Prostate gland (tissue), 2 donors: ENCODE measurements at places on chromosomes 1 and 21.

- DNase-seq: no peak
- no peaks in the 10 kb centered on the region for H3K4me1 ChIP-seq
- H3K27me3 ChIP-seq: no peaks in the 10 kb centered on the region
These were observed 7.7 kb downstream of the AMIGO1 start for GRCh38 chr1:109501644-109502363.

- peaks cover 5% of the 10 kb centered on the region for H3K4me1 ChIP-seq
- H3K4me3 ChIP-seq: no peak overlapping the region
- DNase-seq: no peak
- no peaks in the 10 kb centered on the region for H3K27me3 ChIP-seq
- H3K36me3 ChIP-seq: no peaks in the 10 kb centered on the region
These were observed 2.2 kb downstream of the CRYBG2 start for GRCh38 chr1:26351590-26352337.

DNA sequence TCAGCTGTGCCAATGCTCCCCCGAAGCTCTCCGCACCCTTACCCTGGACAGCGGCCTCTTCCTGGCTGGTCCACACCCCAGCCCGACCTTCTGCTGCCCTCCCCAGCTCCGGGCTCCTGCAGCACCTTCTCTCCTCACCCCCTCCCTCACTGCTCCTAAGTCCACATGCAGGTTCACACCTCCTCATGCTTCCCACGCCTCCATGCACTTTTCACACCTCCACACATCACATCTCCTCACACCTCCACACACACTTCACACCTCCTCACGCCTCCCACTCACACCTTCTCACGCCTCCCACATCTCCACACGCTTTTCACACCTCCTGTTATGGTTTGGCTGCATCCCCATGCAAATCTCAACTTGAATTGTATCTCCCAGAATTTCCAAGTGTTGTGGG lies 18.9 kb downstream of the GPR137B start:
- no peaks in the 10 kb centered on the region for H3K36me3 ChIP-seq
- H3K4me3 ChIP-seq: no peak overlapping the region
- no peak for DNase-seq
- H3K4me1 ChIP-seq: no peaks in the 10 kb centered on the region
- H3K27me3 ChIP-seq: no peaks in the 10 kb centered on the region

DNA sequence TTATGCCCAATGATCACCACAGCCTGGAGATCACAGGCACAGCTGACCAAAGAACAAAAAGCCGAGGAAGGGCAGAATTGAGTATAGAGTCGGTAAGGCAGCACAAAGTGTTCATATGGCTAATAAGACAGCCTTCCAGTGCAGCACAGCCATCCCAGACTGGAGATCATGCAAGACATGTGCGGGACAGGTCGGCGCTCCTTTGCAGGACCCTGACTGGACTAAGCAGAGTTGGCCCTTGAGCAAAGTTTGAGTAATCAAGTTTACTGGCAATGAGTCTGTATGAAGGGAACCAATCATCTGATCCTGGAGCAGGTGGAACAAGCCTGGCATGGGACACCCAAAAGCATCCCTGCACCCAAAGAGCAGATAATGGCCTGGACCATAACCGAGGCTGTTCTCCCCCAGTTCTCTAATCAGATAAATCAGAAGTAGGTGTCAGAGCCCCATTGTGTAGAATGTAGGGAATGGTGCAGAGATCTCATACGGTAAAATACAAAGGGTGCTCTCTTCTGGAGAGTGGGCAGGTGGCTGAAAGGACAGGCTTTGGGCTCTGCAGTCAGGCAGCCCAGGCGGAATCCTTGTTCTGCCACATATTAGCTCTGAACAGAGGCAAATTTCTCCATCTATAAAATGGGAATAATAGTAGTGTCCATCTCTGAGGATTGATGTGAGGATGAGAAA lies 10.7 kb upstream of the DNASE2B start:
- H3K27me3 ChIP-seq: no peaks in the 10 kb centered on the region
- H3K27ac ChIP-seq: no peak overlapping the region
- H3K36me3 ChIP-seq: no peaks in the 10 kb centered on the region
- DNase-seq: no peak
- no peaks in the 10 kb centered on the region for H3K4me1 ChIP-seq
- H3K4me3 ChIP-seq: no peak overlapping the region

- H3K36me3 ChIP-seq: no peaks in the 10 kb centered on the region
- no peak overlapping the region for H3K27ac ChIP-seq
- H3K27me3 ChIP-seq: no peaks in the 10 kb centered on the region
- no peak for DNase-seq
- no peak overlapping the region for H3K4me3 ChIP-seq
These were observed 35.2 kb downstream of the RRP1 start for GRCh38 chr21:43824333-43825241.

DNA sequence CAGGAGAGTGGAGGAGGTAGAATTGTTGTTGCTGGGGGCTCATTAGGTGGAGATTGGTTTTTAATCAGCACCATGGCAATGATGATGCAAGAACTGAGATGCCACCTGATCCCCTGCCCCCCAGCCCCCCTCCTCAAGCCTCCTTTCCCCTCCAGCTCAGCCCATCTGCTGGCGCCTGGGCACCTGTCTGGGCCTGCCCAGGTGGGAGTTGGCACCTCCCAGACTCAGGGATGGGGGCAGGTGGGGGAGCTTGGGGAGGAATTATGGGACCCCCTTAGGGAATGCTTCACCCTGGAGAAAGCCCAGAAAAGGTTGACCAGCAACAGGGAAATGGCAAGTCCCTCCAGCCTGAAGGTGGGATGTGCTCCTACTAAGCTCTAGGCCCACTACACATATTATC lies 1.5 kb upstream of the NHLH1 start:
- no peaks in the 10 kb centered on the region for H3K27me3 ChIP-seq
- H3K4me3 ChIP-seq: no peak overlapping the region
- no peaks in the 10 kb centered on the region for H3K36me3 ChIP-seq
- H3K4me1 ChIP-seq: no peaks in the 10 kb centered on the region

DNA sequence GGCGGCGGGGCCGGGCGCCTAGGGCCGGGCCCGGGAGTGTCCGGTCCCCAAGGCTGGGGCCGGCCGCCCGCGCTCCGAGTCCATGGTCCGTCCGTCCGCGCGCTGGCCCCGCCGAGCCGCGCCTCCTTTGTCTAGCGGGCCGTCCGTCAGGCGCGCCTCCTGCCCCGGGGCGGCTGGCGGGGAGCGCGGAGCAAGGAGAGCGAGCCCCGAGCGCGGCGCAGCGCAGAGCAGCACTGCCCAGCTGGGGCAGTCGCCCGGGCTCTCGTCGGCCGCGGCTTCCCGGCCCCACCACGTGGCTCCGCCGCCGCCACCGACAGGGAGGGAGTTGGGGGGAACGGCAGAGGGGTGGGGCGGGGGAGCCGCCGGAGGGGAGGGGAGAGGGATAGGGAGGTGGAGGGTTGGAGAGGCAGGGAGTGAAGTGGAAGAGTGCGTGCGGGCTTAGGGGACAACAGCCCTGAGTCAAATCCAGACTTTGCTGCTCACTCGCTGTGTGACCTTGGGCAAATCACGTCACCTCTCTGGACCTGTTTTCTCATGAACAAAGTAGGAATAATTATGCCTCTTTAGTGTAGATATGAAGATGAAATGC lies at the start of gene NKAIN1:
NKAIN1 (minus strand) TSS at position 235 of the 589 bp plus-strand sequence. CDS start 340 bp downstream, outside the sequence.
- H3K27ac ChIP-seq: no peak within 1 kb of the TSS
- H3K36me3 ChIP-seq: no peaks in the 10 kb centered on the region
- H3K4me1 ChIP-seq: no peaks in the 10 kb centered on the region

DNA sequence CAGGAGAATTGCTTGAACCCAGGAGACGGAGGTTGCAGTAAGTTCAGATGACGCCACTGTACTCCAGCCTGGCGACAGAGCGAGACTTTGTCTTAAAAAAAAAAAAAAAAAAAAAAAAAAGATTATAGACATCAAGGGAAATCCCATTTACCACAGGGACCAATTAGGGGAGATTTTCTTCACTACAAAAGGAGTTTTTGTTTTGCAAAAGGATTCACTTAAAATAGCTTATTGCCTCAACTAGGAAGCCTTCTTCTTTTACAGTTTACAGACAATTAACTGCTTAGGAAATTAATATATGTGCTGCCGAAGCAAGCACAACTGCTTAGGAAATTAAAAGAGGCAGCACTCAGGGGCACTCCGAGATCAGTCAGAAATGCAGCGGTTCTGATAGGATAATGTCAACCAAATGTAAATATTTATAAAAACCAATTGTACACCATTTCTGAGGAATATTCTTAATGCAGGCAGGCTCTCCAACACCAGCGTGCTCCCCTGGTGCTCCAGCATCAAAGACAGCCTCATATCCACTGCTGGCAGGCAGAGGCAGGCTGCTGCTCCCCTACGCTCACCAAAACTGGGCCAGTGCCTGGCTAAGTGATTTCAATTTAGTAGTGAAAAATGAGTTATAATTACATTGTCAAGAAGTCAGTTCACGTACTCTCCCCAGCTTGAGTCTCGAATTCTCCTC lies 107.9 kb upstream of the RAB4A start:
- no peak overlapping the region for H3K4me3 ChIP-seq
- no peak overlapping the region for H3K27ac ChIP-seq
- no peaks in the 10 kb centered on the region for H3K27me3 ChIP-seq
- no peak for DNase-seq
- no peaks in the 10 kb centered on the region for H3K4me1 ChIP-seq

GRCh38 chr1:110726755-110727154 lies 52.0 kb upstream of the KCNA3 start:
- no peaks in the 10 kb centered on the region for H3K4me1 ChIP-seq
- no peak for DNase-seq

- DNase-seq: no peak
- H3K4me1 ChIP-seq: peaks cover 6% of the 10 kb centered on the region
- no peaks in the 10 kb centered on the region for H3K27me3 ChIP-seq
- no peak overlapping the region for H3K4me3 ChIP-seq
- no peaks in the 10 kb centered on the region for H3K36me3 ChIP-seq
- H3K27ac ChIP-seq: no peak overlapping the region
These were observed 50.8 kb upstream of the WNT2B start for GRCh38 chr1:112457955-112458354.

DNA sequence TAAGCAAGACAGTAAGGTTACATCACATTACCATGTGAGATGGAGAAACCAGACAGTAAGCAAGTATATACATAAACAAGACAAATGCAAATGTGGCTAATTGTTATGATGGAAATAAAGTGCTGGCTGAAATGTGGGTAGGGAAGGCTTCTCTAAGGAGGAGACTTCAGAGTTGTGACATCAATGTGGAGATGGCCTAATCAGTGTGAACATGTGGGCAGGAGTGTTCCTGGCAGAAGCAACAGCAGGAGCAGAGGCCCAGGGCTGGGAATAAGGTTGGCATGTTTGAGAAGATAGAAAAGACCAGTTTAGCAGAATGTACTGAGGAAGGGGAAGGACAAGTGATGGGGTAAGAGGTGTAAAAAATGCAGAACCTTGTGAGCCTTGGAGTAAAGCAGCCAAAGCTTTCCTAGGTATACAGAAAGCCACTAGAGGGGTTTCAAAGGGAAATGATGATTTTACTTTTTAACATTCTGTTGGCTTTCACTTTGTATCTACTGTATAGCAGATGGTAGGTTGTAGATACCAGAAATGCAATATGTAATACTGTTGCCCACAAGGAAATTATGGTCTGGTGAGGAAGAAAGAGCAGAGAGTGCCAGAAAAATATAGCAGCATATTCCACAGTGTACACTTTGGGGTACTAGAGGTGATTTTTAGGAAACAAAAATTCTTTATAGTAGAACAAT lies 197.4 kb downstream of the FGGY start:
- H3K36me3 ChIP-seq: no peaks in the 10 kb centered on the region
- H3K27me3 ChIP-seq: no peaks in the 10 kb centered on the region
- no peak overlapping the region for H3K4me3 ChIP-seq

DNA sequence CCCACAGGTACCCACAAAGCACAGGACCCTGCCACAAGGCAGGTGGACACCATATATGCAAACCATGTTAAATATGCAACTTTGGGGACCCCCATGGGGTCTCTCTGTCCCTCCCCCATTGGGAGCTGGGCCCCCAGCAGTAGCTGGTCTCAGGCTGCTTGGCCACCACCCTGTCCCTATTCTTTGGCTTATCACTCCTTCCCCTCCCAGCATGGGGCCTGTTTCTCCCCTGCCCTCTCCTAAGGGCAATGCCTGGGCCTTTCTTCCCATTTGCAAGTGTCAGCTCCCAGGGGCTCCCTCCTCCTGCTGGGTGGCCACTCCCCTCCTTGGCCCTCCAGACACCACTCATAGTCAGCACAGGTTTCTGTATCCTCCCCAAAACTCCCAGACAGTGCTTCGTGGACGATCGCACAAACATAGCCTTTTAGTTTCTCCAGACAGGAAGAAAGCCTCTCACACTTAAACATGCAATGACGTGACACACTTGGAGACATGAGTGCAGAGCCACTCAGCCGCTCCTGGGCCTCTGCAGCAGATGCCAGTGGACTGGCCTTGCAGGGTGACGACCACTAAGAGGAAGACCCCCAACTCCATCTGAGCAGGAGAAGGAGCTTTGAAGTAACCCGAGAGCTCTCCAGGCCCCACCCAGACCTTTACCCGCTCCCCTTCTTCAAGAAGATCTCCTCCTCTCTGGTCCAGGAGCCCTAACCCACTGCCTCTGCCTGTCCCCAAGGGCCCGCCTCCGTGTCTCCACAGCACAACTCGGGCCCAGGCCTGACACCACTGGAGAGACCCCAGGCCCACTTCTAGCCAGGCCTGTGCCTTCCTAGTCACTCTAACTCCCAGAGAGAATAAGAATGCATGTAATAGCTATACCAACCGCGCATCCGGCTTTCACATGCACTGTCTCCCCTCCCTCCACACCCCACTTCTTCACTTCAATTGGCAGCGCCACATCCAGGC lies 22.9 kb downstream of the CITED4 start:
- no peak overlapping the region for H3K27ac ChIP-seq
- H3K4me3 ChIP-seq: no peak overlapping the region
- H3K27me3 ChIP-seq: no peaks in the 10 kb centered on the region
- H3K4me1 ChIP-seq: no peaks in the 10 kb centered on the region
- no peaks in the 10 kb centered on the region for H3K36me3 ChIP-seq
- DNase-seq: no peak

DNA sequence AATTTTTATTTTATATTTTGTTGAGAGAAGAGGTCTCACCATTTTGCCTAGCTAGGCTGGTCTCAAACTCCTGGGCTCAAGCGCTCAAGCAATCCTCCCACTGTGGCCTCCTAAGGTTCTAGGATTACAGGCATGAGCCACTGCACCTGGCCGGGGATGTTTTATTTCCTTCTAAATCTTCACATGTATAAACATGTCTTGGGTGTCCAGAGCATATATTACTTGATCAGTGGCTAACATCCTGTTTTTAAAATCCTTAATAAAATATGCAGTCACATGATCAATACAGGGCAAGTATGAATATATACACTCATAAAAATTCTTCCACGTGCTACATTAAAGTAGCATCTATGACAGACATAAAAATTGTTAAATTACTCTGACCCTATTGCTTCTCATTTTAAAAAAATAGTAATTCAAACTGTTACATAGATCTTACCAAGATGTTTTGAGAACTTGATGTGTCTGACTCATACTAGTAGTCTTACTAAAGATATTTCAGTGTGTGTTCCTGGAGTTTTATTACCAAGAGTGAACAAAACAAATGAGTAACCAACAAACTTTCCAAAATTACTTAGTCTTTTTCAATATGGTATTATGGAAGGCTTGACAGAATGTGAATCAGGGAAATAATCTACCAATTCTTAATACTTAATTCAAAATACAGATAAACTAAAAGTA lies 222.5 kb downstream of the SLC45A1 start:
- H3K36me3 ChIP-seq: no peaks in the 10 kb centered on the region
- peaks cover 12% of the 10 kb centered on the region for H3K4me1 ChIP-seq
- DNase-seq: peak; percentile 28
- no peak overlapping the region for H3K4me3 ChIP-seq
- H3K27me3 ChIP-seq: no peaks in the 10 kb centered on the region

- H3K27me3 ChIP-seq: no peaks in the 10 kb centered on the region
- H3K27ac ChIP-seq: no peak overlapping the region
- no peak for DNase-seq
- no peaks in the 10 kb centered on the region for H3K36me3 ChIP-seq
- H3K4me1 ChIP-seq: no peaks in the 10 kb centered on the region
These were observed 42.5 kb downstream of the RPRD2 start for GRCh38 chr1:150406483-150406882.
